ENCODE measurements at places on chromosomes 2 and 18. TPM values are rescaled to one million over a fixed set of nuclear protein-coding genes. Genes with fewer than 3 reads are reported as not detected.
A peak's percentile ranks its signal among the peaks of the same experiment; 100 is the strongest.

- no peak overlapping the region for H3K27ac ChIP-seq
- peaks cover 4% of the 10 kb centered on the region for H3K27me3 ChIP-seq
- no peaks in the 10 kb centered on the region for H3K36me3 ChIP-seq
- no peak for DNase-seq
- H3K4me3 ChIP-seq = no peak overlapping the region
Measured at GRCh38 chr2:11602563-11603204, 67.3 kb downstream of the NTSR2 start.

AQP12A gene
- polyA plus RNA-seq = not detected

- peak overlapping the region; percentile 84 for H3K4me3 ChIP-seq
- H3K27ac ChIP-seq = peak overlapping the region; percentile 97
- H3K36me3 ChIP-seq = no peaks in the 10 kb centered on the region
- peak; percentile 80 for DNase-seq
- H3K27me3 ChIP-seq = no peaks in the 10 kb centered on the region
Measured at GRCh38 chr2:10331702-10332401, 29.1 kb downstream of the HPCAL1 start.

PDE1A gene
- not detected for polyA plus RNA-seq

CDH7 gene
- not detected for polyA plus RNA-seq

GRCh38 chr2:12397854-12398253 lies 318.9 kb upstream of the TRIB2 start:
- no peak overlapping the region for H3K27ac ChIP-seq
- DNase-seq = no peak
- H3K4me1 ChIP-seq = peaks cover 9% of the 10 kb centered on the region
- no peaks in the 10 kb centered on the region for H3K27me3 ChIP-seq
- peaks cover 5% of the 10 kb centered on the region for H3K36me3 ChIP-seq

- DNase-seq = no peak
- no peaks in the 10 kb centered on the region for H3K36me3 ChIP-seq
- H3K27ac ChIP-seq = no peak overlapping the region
Measured at GRCh38 chr2:160264308-160264707, 64.2 kb upstream of the ITGB6 start.

TBR1 gene
- not detected for polyA plus RNA-seq

SCLY gene
- polyA plus RNA-seq = 18.8 TPM

DNA sequence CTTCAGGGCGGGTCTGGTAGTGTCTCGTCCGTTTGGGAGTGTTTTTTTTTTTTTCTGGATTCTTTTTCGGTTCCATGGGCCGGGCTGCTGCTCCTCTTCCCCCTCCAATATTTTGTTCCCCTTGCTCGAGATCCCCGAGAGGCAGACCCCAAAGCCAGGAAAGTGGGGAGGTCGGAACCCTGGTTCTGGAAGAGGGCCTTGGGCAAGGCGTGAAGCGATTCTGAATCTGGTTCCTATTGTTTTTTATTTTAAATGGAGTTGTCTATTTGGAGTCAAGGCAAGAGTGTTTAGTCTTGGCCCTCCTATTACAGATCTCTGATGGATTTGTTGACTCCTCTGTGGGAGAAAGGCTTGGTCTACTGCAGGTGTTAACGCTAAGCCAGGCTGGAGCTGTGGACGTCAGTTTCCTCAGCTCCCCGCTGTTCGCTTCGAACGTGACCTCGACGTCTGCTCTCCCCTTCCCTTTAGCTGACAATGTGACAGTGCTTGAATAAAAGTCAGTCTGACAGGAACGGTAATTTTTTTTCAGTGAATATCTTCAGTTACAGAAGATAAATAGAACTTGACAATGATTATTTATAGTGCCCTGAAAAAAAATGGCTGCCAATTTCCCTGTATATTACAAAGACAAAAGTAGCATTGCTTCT lies 683 bp upstream of the DNAJC27 start:
- peaks cover 17% of the 10 kb centered on the region for H3K4me1 ChIP-seq
- peak overlapping the region; percentile 99 for H3K27ac ChIP-seq
- DNase-seq = peak; percentile 63
- H3K36me3 ChIP-seq = no peaks in the 10 kb centered on the region

DNA sequence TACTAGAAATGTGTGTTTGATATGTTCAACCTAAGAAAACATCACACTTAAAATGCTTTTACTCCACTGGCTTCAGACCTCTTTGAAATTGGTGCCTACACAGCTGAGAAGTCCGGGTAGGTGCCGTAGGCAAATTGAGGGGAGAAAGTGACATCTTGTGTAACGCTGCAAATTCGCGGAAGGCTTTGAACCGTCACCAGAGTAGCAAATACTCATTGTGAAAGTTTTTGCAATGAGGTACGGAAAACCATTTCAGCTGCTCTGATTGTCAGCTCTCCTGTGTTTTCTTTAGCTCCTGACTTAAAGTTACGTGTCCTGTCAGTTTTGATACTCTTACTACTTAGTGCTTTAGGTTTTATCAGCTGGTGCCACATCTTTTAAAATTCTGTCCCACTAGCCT lies 224.5 kb downstream of the FAM210A start:
- H3K27me3 ChIP-seq = no peaks in the 10 kb centered on the region
- peaks cover 16% of the 10 kb centered on the region for H3K4me1 ChIP-seq
- H3K27ac ChIP-seq = no peak overlapping the region
- DNase-seq = no peak
- no peaks in the 10 kb centered on the region for H3K36me3 ChIP-seq
- H3K4me3 ChIP-seq = no peak overlapping the region

NFATC1 gene
- polyA plus RNA-seq = 46.9 TPM

- peaks cover 6% of the 10 kb centered on the region for H3K4me1 ChIP-seq
- no peak for DNase-seq
- H3K27me3 ChIP-seq = peaks cover 15% of the 10 kb centered on the region
- no peak within 1 kb of the TSS for H3K4me3 ChIP-seq
- H3K27ac ChIP-seq = no peak within 1 kb of the TSS
Measured at GRCh38 chr2:227717687-227718567, at the start of gene SLC19A3. TSS of gene SLC19A3 (minus strand) at chr2:227718028. CDS start at chr2:227702318, 15,710 bp downstream.

GRCh38 chr18:40313030-40313642 lies 1641.9 kb upstream of the PIK3C3 start:
- H3K4me1 ChIP-seq = no peaks in the 10 kb centered on the region
- H3K27ac ChIP-seq = no peak overlapping the region
- no peak overlapping the region for H3K4me3 ChIP-seq
- H3K36me3 ChIP-seq = no peaks in the 10 kb centered on the region
- no peak for DNase-seq

- no peaks in the 10 kb centered on the region for H3K4me1 ChIP-seq
- no peak overlapping the region for H3K4me3 ChIP-seq
- no peak overlapping the region for H3K27ac ChIP-seq
- H3K36me3 ChIP-seq = peaks cover 5% of the 10 kb centered on the region
- DNase-seq = no peak
- H3K27me3 ChIP-seq = no peaks in the 10 kb centered on the region
Measured at GRCh38 chr2:164515030-164515429, 106.3 kb downstream of the GRB14 start.

- no peaks in the 10 kb centered on the region for H3K36me3 ChIP-seq
- H3K27ac ChIP-seq = peak overlapping the region; percentile 47
- DNase-seq = no peak
- H3K4me3 ChIP-seq = peak overlapping the region; percentile 42
- H3K4me1 ChIP-seq = peaks cover 44% of the 10 kb centered on the region
Measured at GRCh38 chr2:200449149-200449548, 60.7 kb downstream of the KCTD18 start.

GRCh38 chr2:46331109-46331766 lies 34.0 kb downstream of the EPAS1 start:
- peaks cover 9% of the 10 kb centered on the region for H3K27me3 ChIP-seq
- no peak overlapping the region for H3K27ac ChIP-seq
- H3K4me1 ChIP-seq = no peaks in the 10 kb centered on the region

ARHGAP15 gene
- polyA plus RNA-seq = 264 TPM

CELF4 gene
- 0.25 TPM for polyA plus RNA-seq

DNA sequence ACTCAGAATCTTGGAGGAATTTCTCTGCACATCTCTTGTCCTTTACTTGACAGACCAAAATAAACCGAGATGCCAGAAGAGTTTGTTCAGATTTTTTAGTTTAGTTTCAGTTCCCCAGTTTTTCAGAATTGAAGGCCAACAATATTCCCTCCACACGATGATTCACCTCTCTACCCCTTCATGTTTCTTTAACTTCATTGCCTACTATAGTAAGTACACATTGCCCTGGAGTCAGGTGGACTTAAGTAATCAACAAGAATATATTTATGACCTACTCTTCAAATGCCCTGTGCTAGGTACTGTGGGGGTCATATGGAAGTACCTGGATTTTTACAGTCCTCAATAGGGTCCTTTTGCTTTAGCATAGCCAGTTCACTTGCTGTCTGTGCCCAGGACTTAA lies 79.6 kb upstream of the CTLA4 start:
- no peaks in the 10 kb centered on the region for H3K4me1 ChIP-seq
- H3K4me3 ChIP-seq = no peak overlapping the region

DNA sequence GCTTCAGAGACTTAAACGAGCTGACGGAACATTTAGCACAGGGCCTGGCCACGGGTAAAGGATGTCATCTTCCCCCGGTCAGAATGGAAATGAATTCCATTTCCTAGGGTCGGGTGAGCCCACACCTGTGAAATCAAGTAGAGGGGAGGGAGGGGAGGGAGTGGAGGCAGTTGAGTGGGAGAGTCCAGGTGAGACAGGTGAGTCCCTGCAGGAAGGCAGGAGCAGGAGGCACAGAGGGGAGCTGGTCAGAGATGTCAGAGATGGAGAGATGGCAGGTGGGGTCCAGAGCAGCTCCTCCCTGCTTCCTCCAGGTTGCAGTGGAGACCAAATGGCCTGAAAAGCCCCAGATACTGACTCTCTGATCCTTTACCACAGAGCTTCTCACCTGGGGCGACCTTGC lies 55.2 kb downstream of the SH3BP4 start:
- no peaks in the 10 kb centered on the region for H3K36me3 ChIP-seq
- peaks cover 23% of the 10 kb centered on the region for H3K4me1 ChIP-seq
- no peaks in the 10 kb centered on the region for H3K27me3 ChIP-seq
- H3K4me3 ChIP-seq = no peak overlapping the region
- DNase-seq = no peak
- no peak overlapping the region for H3K27ac ChIP-seq

DNA sequence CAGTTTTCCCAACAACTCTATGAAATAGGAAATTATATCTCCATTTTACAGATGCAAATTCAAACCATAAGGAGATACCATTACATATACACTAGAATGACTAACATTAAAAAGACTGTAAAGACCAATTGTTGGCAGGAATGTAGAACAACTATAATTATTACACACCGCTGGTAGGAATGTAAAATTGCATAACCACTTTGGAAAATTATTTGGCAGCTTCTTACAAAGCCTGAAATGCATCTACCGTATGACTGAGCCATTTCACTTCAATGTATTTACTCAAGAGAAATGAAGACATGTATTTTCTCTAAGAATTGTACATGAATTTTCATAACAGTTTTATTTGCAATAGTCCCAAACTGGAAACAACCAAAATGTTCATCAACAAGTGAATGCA lies 189.1 kb upstream of the BCL2L11 start:
- no peaks in the 10 kb centered on the region for H3K4me1 ChIP-seq
- no peaks in the 10 kb centered on the region for H3K36me3 ChIP-seq
- H3K27me3 ChIP-seq = no peaks in the 10 kb centered on the region

DNA sequence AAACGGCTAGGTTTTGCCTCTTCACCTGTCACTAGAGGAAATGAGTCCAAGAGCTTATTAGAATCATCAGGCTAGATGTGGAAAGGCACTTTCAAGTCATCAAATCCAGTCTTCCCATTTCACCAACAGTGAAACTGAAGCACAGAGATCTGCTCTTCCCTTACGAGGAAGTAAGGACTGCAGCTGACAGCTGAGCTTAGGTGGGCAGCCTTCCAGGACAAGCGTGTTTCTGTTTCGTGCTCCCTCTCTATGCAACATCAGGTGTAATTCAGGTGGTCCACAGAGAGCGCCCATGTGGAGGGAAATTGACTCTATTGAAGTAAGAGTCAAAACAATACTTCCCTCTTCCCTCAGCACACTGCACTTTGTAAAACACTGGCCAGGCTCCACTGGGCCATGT lies 5.5 kb downstream of the CYRIA start:
- H3K36me3 ChIP-seq = no peaks in the 10 kb centered on the region
- peak overlapping the region; percentile 56 for H3K27ac ChIP-seq
- H3K27me3 ChIP-seq = no peaks in the 10 kb centered on the region
- no peak overlapping the region for H3K4me3 ChIP-seq

GRCh38 chr2:86335865-86336674 lies 1.4 kb downstream of the REEP1 start:
- H3K27ac ChIP-seq = no peak overlapping the region
- peaks cover 18% of the 10 kb centered on the region for H3K4me1 ChIP-seq
- H3K4me3 ChIP-seq = peak overlapping the region; percentile 67
- no peaks in the 10 kb centered on the region for H3K36me3 ChIP-seq
- DNase-seq = no peak

DNA sequence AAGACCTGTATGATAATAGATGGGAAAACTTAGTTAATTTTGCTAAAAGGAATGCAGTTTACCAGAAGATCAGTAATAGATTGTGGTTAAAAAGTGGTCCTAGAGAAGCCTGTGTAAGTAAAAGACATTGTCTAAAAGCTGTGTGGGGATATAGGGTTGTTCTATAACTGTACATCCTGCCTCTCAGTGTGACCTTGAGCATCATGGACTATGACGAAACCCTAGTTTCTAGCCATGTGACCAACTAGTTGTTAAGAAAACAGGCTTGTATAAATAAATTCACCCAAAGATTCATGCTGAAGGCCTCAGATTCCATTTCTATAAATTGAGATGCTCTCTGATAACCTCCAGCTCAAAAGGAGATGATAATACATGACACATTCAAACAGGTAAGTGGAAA lies 160.7 kb downstream of the IKZF2 start:
- no peaks in the 10 kb centered on the region for H3K27me3 ChIP-seq
- H3K36me3 ChIP-seq = peaks cover 8% of the 10 kb centered on the region
- no peak overlapping the region for H3K4me3 ChIP-seq
- H3K4me1 ChIP-seq = no peaks in the 10 kb centered on the region
- DNase-seq = no peak

- peaks cover 4% of the 10 kb centered on the region for H3K27me3 ChIP-seq
- no peaks in the 10 kb centered on the region for H3K36me3 ChIP-seq
- no peak overlapping the region for H3K27ac ChIP-seq
- H3K4me3 ChIP-seq = no peak overlapping the region
- DNase-seq = no peak
- H3K4me1 ChIP-seq = peaks cover 11% of the 10 kb centered on the region
Measured at GRCh38 chr2:30772021-30772705, 35.1 kb downstream of the CAPN13 start.

GRCh38 chr2:9230051-9230802 lies 23.6 kb downstream of the ASAP2 start:
- DNase-seq = no peak
- no peak overlapping the region for H3K4me3 ChIP-seq
- no peaks in the 10 kb centered on the region for H3K4me1 ChIP-seq
- H3K27ac ChIP-seq = no peak overlapping the region

ATP6V1C2 gene
- polyA plus RNA-seq = 0.65 TPM

DNA sequence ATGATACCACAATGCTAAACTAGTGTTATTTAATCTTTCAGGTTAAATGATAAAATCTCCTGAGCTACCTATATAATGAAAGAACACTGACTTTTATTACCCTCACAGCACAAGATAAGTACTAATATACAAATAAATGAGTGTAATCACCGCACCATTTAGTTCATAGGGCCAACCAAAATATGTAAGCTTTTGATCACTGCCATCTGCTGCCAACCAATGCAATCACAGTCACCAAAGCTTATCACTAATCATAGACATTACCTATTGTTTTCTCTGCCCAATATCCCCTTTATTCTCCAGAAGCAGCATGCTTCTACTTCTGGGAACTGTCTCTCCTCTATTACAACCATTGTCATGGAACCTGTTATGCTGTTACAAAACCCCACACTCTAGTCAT lies 151.6 kb upstream of the LRATD1 start:
- H3K27ac ChIP-seq = no peak overlapping the region
- no peaks in the 10 kb centered on the region for H3K36me3 ChIP-seq
- no peak for DNase-seq
- no peak overlapping the region for H3K4me3 ChIP-seq

PROC gene
- polyA plus RNA-seq = 0.53 TPM

ABCG8 gene
- not detected for polyA plus RNA-seq

DLX1 gene
- not detected for polyA plus RNA-seq

Measured in naive B cell (primary cell).